ENCODE measurements at places on chromosomes 4 and X.
A peak's percentile ranks its signal among the peaks of the same experiment; 100 is the strongest.

DNA sequence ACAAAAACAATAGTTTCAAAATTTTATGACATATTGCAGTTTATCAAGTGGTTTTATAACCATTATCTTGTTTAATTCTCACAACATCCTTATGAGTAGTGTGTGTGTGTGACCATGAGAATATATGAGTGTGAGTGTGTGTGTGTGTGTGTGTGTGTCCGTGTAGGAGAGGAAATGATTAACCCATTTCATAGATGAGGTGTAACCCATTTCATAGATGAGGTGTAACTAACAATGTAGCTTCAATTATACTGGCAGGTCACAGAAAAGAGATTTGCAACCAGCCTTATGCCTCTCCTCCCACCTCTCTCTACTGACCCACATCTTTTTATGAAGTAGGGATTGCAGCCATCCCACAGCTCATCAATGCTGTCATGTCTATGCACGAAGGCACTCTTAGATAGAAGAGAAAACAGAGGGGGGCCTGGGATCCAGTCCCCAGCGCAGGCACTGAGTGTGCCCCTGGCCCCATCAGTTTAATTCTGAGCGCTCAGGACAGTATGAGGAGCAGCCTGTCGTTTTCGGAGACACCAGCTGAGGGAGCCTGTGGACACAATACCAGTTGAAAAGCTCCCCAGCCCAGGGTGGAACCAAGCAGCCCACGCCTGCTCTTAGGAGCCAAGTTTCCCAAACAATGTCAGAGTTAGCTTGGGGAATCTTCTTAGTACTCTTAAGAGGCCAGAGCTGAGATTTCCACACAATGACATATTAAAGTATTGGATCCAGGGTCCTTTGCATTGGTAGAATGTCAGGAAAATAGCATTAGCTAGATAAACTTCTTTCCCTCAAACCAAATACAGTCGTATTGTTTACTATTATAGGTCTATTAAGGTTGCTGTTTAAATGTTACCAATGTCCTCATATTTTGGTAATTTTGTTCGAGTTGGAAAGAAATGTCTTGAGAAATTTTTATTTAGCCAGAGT, 88.6 kb downstream of the PALLD start:
- peak; percentile 57 for DNase-seq

GRCh38 chr4:80225595-80225994, 28.3 kb downstream of the PRDM8 start:
- DNase-seq, result no peak

- no peak for DNase-seq
Observed at GRCh38 chr4:25865586-25865985, 2.8 kb upstream of the SEL1L3 start.

DNA sequence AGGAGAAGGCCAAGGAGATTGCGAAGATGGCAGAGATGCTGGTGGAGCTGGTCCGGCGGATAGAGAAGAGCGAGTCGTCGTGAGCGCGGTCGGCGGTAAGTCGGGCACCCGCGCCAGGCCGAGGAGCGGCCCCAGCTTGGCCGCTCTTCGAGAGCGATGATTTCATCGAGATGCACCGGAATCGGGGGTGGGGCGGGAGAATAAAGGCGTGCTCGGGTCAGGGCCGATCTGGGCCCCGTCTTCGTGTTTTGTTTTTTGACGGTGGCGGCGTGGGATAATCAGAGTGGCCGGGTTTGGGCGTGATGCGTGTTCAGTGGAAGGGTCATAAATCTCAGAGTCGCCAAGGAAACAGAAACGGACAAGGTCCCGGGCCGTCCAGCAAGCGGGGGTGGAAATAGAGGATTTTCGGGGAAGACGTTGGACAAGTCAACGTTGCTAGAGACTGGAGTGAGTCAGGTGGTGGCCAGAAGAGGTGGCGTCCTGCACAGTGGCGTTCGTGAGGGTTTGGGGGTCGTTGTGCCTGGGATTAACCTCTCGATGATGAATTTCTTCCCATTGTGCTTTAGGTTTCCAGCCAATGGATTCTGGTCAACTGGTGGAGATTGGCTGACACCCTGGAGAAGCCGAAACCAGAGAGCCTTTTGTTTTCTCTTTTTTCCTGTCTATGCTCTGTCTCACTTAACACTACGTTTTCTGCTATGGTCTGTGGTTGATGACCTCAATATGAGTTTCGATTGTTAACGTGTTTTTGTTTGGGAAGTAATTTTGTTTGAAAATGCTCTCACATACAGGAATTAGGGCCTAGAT, 882 bp downstream of the MRFAP1 start:
- peak; percentile 33 for DNase-seq

DNA sequence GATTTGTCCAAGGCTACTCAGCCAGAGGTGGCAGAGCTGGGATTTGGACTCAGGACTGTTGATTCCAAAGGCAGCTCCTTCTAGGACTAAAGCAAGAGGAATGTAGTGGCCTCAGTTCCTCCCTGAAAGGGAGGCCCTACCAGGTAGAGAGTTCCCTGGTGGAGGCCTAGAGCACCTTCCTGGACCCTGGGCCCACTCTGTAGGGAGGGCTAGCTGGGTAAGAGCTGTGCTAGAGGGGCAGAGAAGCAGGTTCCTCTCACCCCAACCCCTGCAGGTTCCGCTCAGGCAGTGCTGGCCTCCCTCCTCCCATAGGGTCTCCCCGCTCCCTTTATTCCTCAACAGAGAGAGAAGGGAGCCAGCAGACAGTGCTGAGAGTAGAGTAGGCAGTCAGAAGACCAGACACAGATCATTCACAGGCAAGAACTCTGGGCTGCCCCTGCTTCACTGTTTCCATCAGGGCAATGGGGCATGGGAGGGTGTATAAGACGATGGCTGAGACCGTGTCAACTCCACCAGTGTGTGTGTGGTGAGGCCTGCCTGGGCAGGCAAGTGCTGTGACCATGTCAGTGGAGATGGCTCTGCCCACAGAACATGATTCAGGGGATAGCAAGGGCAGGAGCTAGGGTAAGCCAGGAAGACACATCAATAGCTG, 12.4 kb upstream of the PJA1 start:
- no peak for DNase-seq
